ENCODE measurements at places on chromosomes 1 and 21. TPM values are rescaled to one million over a fixed set of nuclear protein-coding genes. Genes with fewer than 3 reads are reported as not detected.

The CYB5RL gene
- 4.9 TPM for total RNA-seq

The SPAG17 gene
- total RNA-seq: not detected

The KIF17 gene
- not detected for total RNA-seq

The GON4L gene
- total RNA-seq: 20.4 TPM

The ERICH3 gene
- not detected for total RNA-seq

The LRRC71 gene
- total RNA-seq: not detected

The NBPF1 gene
- total RNA-seq: 41.0 TPM

The PGBD5 gene
- 3.8 TPM for total RNA-seq

The ITGB2 gene
- 2.1 TPM for total RNA-seq

The SYTL1 gene
- total RNA-seq: not detected

The KCNT2 gene
- total RNA-seq: 0.76 TPM

The CLDN17 gene
- not detected for total RNA-seq

The HES3 gene
- total RNA-seq: not detected

The TMPRSS3 gene
- total RNA-seq: not detected

The CFAP141 gene
- total RNA-seq: not detected

GRCh38 chr1:168554603-168555483 is 11.0 kb upstream of the XCL2 start:
- no peak for DNase-seq

GRCh38 chr1:15299806-15300205 is 52.8 kb downstream of the FHAD1 start:
- no peak for DNase-seq

GRCh38 chr1:71666609-71667008 is 585.8 kb upstream of the ZRANB2 start:
- peak; percentile 44 for DNase-seq

DNA sequence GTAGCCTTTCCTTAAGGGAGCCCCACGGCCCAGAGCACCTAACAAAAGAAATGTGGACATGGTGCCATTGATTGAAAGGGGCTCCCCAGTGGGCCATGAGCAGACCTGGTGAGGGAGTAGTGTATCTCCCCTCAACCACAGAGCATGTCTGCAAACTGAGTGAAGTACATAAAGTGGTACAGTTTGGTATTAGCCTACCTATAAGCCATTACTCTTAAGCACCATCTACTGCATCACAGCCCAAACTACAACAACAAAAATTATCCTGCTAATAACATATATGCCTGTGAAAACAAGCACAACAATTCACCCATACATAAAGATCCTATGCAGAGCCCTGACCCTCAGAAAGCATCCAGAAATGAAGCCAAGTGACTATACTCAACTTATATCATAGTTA is 407.8 kb downstream of the PTPRC start:
- DNase-seq: no peak

- DNase-seq: no peak
Measured at GRCh38 chr1:4046836-4047461, 146.9 kb upstream of the C1orf174 start.

GRCh38 chr1:31181515-31182343 is 58.0 kb downstream of the NKAIN1 start:
- DNase-seq: peak; percentile 51

GRCh38 chr1:241115784-241116183 is 241.2 kb downstream of the RGS7 start:
- DNase-seq: no peak

DNA sequence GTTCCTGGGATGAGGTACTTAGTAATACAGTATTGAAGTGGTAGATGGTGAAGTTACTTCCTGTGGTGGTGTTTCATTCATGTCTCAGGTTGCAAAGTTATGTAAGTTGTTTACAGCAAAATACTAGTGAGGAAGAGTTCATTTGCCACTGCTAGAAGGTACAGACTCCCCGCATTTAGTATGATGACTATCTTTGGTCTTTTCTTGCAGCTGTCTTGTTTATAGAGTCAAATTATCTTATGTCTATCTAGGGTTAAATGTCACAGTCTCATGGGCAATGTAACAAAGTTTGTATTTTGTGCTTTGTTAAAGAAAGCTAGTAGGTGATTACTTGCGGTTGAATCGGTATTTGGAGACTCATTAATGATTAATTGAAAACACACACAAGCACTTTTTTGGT is 50.2 kb downstream of the LRRC8D start:
- DNase-seq: no peak

- peak; percentile 31 for DNase-seq
Measured at GRCh38 chr1:229190057-229190575, 80.8 kb upstream of the RAB4A start.

DNA sequence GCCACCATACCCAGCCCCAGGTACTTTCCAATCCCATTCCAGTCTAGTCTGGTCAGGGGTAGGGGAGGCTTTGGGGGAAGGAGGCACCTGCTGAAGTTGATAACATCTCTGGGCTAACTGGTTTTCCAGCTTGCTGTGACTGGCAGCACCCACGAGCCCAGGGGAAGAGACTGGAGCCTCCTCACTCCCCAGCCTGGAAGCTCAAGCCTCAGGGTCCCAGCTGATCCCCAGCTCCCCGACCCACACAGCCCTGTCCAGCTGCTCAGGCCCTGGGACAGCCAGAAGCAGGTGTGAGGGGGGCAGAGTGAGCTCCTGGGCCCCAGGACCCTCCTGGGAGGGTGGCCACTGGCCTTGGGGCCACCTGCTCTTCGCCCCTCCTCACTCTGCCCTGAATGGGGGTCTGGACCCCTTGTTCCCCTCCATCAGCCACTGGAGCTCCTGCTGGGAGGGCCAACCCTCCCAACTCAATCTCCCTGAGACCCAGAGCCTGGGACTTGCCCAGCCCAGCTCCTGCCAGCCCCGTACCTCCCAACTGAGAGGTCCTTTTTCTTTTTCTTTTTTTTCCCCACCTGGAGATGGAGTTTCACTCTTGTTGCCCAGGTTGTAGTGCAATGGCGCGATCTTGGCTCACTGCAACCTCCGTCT is 23.5 kb upstream of the RNU1-4 start:
- no peak for DNase-seq

DNA sequence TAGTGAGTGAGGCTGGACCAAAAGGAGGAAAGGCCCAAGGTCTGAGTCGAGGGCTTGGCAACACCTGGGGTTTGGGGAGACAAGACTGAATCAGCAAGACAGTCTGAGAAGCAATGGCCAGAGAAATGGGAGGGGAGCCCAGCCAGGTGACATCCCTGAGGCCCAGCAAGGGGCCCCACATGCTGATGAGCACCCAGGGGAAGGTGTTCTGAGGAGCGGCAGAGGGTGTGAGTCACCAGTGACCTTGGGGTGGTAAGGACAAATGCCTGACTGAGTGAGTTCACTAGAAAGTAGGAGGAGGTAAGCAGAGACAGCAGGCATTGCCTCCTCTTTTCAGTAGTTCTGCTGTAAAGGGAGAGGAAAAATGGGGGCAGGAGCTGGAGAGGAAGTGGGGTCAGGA is 192.4 kb upstream of the GALNT2 start:
- DNase-seq: no peak

- no peak for DNase-seq
Measured at GRCh38 chr1:51948491-51948915, 42.0 kb downstream of the RAB3B start.

- no peak for DNase-seq
Measured at GRCh38 chr1:230537456-230537855, 104.8 kb upstream of the COG2 start.

- DNase-seq: no peak
Measured at GRCh38 chr1:43481491-43481890, 27.8 kb upstream of the HYI start.

GRCh38 chr1:65108025-65108642 is 39.9 kb upstream of the AK4 start:
- DNase-seq: no peak

DNA sequence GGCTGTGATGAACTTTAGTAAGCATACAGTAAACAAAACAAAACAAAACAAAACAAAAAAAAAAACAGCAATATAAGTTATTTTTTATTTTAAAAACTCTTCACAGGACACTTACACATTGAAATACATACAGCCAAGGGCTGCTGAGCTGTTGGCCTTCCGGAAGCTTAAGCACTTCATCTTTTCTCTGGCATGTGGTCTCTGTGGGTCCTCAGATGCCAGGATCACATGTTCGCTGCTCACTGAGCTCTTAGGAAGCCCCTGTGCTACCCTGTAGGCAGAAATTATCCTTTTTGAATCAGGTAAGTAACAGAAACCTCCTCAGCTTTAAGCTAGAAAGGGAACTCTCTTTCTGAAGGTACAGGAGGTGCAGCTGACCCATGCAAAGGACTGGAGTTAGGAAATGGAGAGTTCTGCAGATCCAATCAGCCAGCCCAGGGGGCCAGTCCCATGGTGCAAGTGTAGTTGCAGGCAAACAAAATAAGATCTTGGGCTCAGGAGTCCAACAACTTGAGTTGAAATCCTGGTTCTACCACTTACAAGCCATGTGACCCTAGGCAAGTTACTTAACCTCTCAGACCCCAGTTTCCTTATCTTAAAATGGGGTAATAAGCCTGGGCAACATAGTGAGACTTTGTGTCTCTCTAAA is 22.4 kb upstream of the MED18 start:
- DNase-seq: no peak

DNA sequence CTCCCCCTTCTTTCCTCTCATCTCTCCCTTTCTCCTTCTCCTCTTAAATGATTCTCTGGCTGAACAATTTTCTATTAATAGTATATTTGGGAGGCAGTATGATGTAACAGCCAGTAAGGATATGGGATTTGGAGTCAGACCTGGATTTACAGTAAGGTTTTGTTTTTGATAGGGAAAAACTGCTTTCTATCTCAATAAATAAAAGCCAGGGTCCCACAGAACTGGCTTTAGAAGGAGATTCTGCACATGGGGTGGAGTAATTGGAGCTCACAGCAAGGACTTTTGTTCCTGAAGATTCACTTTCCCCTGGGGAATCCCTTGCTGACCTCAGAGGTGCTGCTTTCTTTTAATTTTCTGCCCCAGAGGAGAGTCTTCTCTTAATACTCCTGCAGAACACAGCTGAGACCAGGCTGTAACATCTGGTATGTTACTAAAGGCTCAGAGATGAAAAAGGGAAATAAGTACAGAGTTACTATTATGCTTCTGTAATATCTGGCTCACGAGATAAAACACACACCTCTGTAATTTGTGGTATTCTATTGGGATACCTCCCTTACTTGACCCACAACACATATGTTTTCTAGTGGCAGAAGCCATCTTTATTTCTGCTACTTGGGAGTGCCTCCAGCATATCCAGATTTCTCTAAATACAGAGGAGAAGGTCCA is 13.4 kb downstream of the EPB41 start:
- DNase-seq: peak; percentile 46

DNA sequence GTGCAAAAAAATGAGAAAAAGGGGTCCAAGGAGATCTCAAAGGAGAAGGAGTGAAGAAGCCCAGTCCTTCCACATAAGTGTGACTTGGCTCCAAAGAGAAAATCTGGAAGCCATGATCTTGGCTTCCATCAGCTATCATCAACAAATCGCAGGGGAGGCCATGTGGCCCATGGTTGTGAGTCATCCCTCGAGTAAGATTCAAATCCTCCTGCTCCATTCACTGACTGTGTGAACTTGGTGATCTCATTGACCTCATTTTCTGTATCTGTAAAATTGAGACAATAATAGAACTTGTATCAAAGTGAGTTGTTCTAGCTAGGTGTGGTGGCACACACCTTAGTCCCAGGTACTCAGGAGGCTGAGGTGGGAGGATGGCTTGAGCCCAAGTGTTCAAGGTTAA is 79.1 kb upstream of the OLIG2 start:
- DNase-seq: peak; percentile 17

DNA sequence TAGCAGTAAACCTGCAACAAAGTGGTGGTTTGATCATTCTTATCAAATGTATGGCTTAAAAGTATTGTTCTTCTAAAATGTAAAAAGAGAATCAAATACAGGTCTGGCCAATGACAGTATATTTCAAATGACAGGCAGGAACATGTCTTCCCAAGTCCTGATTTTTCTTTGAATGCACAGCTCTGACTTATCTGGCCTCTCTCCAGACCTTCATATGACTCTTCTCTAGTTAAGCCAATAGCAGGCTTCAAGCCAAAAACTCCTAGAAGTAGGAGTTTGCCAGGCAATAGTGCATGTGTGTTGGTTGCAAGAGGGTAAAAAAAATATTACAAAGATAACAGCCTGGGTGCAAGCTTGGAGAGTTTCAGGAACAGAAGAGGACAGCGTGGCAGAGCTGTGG is 345.5 kb downstream of the SMYD3 start:
- DNase-seq: peak; percentile 86

- no peak for DNase-seq
Measured at GRCh38 chr21:40623528-40623927, 223.4 kb downstream of the DSCAM start.

GRCh38 chr1:107514841-107515240 is 374.0 kb downstream of the NTNG1 start:
- DNase-seq: no peak

All from GM23248 (cell line).